ENCODE measurements at places on chromosomes 1 and 21.
A peak's percentile ranks its signal among the peaks of the same experiment; 100 is the strongest.

GRCh38 chr21:45396620-45396995 lies 8.4 kb upstream of the COL18A1 start:
- no peak for DNase-seq

DNA sequence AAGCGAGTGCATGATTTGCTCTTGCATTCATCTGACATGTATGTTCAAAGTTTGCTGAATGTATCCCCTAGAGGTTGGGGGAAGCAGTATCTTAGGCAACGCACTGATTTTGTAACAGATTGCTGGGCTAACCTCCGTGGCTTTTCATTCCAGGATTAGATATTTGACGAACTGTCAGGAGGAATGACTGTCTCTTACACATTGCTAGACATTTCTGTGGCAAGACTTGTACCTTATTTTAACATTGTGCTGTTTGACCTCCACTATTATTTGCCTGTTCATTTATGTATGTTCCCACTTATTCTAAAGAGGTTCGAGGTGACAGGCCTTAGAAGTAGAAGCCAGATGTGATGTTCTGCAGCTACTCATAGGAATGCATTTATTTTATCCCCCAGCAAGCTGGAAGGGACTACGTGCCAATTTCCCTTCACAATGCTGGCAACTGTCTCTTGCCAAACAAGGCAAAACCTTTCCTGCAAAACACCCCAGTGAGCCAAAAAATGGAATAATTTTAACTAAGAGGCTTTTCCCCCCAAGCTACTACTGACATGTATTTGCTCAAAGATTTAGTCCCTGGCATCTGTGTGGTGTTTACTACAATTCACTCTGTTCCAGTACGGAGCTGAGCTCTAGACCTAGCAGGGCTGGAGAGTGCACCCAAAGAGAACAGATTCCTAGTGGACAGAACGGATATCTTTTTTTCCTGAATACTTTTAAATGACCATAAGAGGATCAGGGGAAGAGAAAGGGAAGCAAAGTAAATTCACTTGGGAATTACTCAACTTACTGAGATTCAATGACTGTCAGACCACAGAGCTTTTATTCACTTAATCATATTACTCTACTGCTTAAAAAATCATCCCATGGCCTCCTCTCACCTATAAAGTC lies 646.2 kb downstream of the SMYD3 start:
- no peak for DNase-seq

- DNase-seq = peak; percentile 53
These were observed 1.1 kb downstream of the TNFRSF4 start for GRCh38 chr1:1212780-1213344.

DNA sequence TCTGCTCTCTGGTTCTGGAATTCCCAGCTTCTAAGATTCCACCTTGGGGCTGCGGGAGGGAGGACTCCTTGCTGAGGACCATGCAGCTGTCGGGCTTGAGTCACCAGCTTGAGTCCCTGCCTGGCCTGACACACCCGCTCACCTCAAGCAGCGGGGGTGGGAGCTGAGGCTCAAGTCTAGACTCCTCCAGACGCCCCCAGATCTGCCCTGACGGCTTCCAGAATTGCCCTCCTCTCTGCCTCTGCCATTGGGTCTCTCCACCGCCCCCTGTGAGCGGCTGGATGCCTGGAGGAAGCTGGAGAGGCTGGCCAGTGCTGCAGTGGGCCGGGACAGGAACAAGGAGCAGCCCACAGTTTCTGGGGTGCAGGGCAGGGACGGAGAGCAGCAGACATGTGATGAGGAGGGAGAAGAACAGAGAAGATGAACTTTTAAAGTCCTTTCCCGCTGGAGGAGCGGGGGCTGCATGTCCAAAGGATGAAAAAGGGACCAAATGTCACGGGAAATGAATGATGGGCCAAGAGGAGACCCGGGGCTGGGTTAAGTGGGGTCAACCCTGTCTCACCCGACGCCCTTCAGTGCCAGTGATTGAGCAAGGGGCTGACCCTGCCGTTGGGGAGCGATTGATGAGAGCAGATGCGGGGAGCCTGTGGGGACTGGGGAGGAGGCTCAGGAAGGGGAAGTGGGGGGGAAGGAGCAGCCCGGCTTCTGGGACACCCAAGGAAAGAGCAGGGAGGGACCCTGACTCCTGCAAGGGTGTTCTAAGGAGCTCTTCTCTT lies 13.5 kb downstream of the CRABP2 start:
- no peak for DNase-seq

DNA sequence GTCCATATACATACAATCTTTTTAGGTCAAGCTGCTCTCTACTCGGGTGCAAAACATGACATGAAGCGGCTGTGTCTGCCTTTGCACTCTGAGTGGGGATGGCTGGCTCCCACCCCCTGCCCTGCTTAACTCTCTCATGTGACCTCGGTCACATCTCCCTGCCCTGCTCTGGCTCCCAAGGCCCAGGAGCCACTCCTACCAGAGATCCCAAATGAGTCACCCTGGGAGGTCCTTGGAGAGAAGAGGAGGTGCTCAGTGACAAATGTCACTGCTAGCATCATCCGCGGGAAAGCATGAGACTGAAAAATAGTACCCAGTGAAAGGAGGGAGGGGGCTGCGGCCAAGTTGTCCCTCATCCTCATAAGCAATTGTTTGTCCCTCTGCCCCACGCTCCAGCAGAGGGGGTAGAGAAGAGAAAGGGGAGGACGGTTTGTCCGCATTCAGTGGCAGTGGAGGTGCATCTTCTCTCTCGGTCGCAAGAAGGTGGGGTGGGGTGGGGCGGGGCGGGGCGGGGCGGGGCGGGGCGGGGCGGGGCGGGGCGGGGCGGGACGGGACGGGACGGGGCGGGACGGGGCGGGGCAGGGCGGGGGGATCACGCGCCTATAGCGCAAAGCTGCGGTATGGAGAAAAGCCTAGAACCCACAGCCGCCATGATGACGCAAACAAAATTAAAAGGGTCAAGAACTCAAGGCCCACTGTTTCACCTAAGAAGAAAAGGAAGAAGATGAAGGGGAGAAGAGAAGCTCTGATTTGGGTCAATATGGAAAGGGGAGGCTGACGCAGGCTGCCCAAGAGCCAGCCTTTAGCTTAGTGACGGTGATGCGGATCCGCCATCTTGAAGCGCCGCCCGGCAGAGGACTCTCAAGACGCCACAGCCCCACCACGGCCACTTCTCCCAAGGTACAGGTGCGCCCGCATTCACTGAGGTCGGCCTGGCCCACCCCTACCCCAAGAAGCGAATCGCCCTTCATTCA lies 66.2 kb downstream of the CD46 start:
- no peak for DNase-seq

- no peak for DNase-seq
These were observed 19.5 kb downstream of the LUZP1 start for GRCh38 chr1:23149114-23149513.

DNA sequence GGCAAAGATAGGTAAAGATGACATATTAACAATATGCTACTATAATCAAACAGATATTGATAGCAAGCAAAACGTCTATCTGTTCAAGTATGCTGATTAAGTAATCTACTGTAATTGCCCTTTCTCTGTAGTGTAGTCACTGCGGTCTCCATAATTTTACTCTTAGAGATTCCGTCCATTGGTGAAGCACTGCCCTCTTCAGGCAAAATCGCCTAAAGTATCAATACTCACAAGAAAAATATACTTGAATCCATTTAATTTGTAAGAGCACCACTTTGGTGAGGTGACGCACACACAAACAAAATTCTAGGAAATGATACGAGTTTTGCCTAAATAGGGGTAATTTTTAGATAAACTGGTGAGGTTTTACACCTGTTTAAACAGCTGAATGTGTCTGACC lies 434.6 kb upstream of the CHRM3 start:
- DNase-seq = no peak

GRCh38 chr1:53604291-53604919 lies 134.6 kb downstream of the GLIS1 start:
- no peak for DNase-seq

GRCh38 chr1:169623132-169623926 lies 6.6 kb downstream of the SELP start:
- DNase-seq = peak; percentile 24

GRCh38 chr1:182781841-182782586 lies 7.6 kb upstream of the NPL start:
- peak; percentile 79 for DNase-seq

DNA sequence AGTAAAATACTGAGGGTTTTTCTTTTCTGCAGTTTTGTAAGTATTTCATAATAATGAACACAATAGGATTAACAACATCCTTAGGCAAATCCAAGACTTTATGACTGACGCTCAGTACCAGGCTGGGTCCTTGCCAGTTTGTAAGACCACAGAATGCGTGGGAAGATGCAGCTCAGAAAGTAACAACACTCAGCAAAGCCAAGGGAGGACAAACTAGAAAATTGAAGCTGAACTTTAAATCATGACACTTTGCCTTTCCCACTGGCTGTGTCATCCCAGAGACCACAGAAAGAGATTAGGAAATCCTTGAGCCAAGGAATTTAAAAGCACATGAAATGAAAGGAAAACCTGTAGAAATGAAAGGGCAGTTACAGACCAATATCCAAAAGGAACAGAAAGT lies 426.3 kb upstream of the CHRM3 start:
- DNase-seq = no peak

- DNase-seq = no peak
These were observed 8.1 kb upstream of the LMX1A start for GRCh38 chr1:165364568-165365133.

- peak; percentile 8 for DNase-seq
These were observed 832 bp downstream of the MRPL20 start for GRCh38 chr1:1406101-1406820.

DNA sequence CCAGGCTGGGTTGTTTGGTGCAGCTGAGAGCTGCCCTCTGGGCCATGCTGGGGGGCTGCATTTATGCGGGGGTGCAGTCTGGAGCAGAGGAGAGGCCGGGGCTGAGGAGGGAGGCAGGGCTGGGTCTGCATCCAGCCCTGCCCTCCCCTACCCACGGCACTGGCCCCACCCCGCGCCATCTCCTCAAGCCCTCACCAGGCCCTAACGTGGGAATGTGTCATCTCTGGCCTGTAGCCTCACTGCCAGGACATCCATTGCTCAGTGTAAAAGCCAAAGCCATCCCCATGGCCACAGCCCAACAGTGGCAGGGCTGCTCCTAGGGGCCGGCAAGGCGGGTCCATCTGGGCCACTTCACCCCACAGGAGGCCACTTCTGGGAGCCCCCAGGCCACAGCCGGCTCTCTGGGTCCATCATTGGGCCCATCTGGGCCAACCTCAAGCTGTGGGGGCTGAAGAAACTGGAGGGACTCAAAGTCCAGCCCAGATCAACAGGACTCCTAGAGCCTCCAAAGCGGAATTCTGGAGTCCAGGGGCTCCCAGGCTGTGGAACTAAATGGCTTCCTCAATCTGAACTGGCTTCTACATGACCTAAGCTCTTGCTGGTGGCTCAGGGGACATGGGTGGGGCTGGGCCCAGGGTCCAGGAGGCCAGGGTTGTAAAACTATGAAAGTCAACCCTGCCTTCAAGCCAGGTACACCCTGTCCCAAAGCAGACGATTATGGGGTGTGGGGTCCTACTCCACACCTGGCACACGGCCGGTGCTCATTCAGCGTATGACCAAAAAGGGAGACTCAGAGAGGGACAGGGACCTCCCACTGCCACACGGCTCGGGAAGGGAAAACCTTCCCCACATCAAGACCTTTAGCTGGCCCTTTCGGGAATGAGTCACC lies 32.6 kb downstream of the RUNX3 start:
- DNase-seq = no peak

DNA sequence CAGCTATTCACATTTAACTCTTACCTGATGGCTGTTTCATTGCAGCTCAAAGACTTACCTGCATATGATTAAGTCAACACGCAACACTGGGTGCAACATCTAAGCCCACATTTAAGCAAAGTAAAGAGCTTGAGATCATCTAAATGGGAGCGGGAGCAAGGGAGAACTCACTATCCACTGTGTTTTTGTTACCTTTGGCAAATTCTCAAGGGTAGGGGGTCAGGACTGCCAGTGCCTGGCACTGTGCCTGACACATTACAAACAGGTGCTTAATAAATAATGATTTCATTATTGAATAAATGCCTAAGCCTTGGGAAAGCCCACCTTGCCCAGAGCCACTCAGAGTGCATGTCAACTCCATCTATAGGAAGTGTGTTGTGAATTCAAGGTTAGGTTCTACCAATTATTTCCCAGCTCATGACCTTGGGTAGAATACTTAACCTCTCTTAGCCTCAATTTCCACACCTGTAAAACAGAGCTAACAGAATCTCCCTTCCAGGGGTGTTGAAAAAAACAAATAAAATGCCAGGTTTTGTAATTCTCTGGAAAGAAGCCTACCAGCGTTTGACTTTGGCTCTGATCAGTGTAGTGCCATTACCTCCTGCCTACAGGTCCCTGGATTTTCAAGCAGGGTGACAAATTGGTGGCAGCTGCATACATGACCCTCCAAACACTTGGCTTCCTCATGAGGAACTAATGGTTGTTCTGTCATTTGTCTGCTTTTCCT lies 109.7 kb downstream of the TGFBR3 start:
- DNase-seq = no peak

Data from CD4-positive, alpha-beta T cell treated with Interleukin-6 for 4 hours (primary cell).